Activated CD4-positive, alpha-beta T cell treated with anti-CD3 and anti-CD28 coated beads, Interleukin-2, amount 10 ng/mL, durations not matched to agents 24 days and 14 days (primary cell): ENCODE measurements at places on chromosomes 4 and X.

DNA sequence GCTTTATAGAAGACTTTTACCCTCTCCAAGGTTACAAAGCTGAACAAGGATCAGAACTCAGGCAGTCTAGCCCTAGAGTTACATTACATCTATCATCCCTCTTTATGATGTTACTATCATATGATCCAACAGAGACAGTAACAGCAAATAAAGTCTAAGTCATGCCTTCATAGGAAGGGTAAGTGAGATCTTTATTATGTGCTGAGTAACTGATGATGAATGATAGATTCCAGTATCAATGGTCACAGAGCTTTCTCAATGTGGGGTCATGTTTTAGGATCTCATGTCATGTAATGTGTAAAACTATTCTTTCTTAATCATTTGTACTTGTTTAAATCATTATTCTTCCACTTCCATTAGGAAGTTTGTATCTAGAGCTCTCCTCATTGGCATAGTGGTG, 22.8 kb downstream of the ELOVL6 start:
- no peaks in the 10 kb centered on the region for H3K27me3 ChIP-seq
- no peak overlapping the region for H3K27ac ChIP-seq
- peaks cover 5% of the 10 kb centered on the region for H3K4me1 ChIP-seq
- H3K36me3 ChIP-seq: peaks cover 33% of the 10 kb centered on the region

DNA sequence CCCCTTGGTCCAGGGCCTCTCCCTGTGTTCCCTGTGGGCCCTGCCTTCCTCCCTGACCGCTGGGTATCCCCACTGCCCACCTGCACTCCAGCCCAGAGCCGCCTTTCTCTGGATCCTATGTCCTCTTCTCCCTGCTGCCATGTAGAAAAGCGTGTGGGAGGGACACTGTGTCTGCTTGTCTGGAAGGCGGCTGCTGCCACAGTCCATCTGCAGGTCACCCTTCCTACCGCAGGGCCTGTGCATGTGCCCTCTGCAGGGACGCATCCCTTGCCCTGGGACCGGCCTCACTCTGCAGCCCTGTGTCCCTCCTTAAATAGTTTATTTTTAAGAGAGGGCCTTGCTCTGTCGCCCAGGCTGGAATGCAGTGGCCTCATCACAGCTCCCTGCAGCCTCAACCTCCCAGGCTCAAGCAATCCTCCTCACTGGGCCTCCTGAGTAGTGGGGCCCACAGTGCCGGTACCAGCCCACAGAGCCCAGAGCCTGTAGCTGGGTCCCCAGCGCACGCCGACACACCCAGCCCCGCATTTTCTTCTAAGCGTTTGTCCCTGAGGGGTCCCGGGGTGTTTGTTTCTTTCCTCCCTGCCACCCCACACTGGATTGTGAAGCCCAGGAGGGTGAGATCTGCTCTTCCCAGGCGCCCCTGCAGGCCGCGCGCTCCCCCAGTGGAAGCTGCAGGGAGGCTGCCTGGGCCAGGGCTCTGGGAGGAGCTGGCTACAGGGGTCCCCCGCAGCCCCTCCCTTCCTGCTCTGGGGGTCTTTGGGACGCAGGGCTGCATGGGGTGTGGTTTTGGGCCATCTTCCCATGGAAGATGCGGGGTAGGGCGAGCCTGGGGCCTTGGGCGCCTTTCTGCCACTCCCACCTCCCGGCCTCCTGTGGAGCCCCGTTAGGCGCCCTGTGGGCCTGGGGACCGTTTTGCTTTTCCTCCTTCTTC, 12.8 kb upstream of the NAT8L start:
- no peak overlapping the region for H3K4me3 ChIP-seq
- H3K36me3 ChIP-seq: no peaks in the 10 kb centered on the region
- peaks cover 3% of the 10 kb centered on the region for H3K4me1 ChIP-seq
- DNase-seq: peak; percentile 55
- H3K27me3 ChIP-seq: peaks cover 16% of the 10 kb centered on the region
- H3K27ac ChIP-seq: no peak overlapping the region

- H3K36me3 ChIP-seq: no peaks in the 10 kb centered on the region
- no peaks in the 10 kb centered on the region for H3K27me3 ChIP-seq
- peak; percentile 73 for DNase-seq
- no peak overlapping the region for H3K4me3 ChIP-seq
- H3K27ac ChIP-seq: no peak overlapping the region
- H3K4me1 ChIP-seq: no peaks in the 10 kb centered on the region
Observed at GRCh38 chr4:53804719-53805118, 213.4 kb upstream of the LNX1 start.

GRCh38 chr4:63632858-63633257, 776.4 kb downstream of the TECRL start:
- H3K27me3 ChIP-seq: no peaks in the 10 kb centered on the region
- no peaks in the 10 kb centered on the region for H3K4me1 ChIP-seq
- no peak overlapping the region for H3K4me3 ChIP-seq
- H3K27ac ChIP-seq: no peak overlapping the region
- no peaks in the 10 kb centered on the region for H3K36me3 ChIP-seq

- no peaks in the 10 kb centered on the region for H3K27me3 ChIP-seq
- H3K27ac ChIP-seq: no peak overlapping the region
- H3K4me3 ChIP-seq: no peak overlapping the region
- no peaks in the 10 kb centered on the region for H3K4me1 ChIP-seq
- H3K36me3 ChIP-seq: no peaks in the 10 kb centered on the region
- no peak for DNase-seq
Observed at GRCh38 chr4:106953036-106953705, 82.9 kb downstream of the DKK2 start.

GRCh38 chr4:112739442-112739841, 102.5 kb downstream of the LARP7 start:
- peaks cover 14% of the 10 kb centered on the region for H3K4me1 ChIP-seq
- H3K36me3 ChIP-seq: no peaks in the 10 kb centered on the region
- no peaks in the 10 kb centered on the region for H3K27me3 ChIP-seq

DNA sequence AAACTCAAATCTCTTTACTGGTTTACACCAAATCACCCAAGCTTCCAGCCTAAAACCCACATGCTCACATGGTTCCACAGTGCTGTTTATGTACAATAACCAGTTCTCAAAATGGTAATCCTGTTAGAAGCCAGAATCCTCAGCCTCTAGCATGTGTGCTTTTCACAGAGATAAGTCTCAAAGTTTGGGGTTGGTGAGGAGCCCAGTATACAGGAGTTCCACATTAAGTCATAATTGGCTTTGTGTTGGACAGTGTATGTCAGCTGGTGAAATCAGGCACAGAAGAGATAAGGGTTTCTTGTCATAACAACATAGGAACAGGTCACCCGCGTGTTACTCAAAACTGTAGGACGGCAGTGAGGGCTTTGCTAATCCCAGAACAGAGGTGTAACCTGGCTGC, at the start of gene TRIML1:
Gene TRIML1, plus strand, starts transcription at position 301 of the 400 bp plus-strand sequence. CDS start 118 bp downstream, outside the sequence.
- H3K4me1 ChIP-seq: no peaks in the 10 kb centered on the region
- H3K36me3 ChIP-seq: no peaks in the 10 kb centered on the region
- no peak for DNase-seq
- H3K27ac ChIP-seq: no peak within 1 kb of the TSS
- H3K4me3 ChIP-seq: no peak within 1 kb of the TSS
